Daoy (cell line): ENCODE measurements at places on chromosomes 4 and X.

DNA sequence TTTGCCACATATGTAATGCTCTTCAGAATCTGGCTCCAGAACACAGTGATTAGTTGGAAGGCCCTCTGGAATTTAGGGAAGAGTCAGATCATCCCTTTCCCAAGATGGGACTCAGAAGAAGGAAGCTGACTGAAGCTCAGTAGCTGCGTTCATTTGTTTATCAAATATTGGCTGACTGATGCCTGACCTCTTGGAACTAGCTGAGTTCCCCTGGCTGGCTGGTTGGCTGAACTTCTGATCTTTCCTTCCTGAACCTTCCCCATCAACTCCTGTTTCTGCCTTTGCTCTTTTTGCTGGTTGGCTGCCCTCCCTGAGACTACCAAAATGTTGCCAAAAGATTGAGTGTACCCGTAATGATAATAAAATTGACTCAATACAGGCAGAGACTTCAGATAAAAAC lies 866.5 kb upstream of the INTU start:
- DNase-seq: no peak

- no peak for DNase-seq
Observed at GRCh38 chr4:84915396-84915780, 51.1 kb downstream of the WDFY3 start.

GRCh38 chr4:117326091-117326490 lies 240.7 kb upstream of the TRAM1L1 start:
- peak; percentile 15 for DNase-seq

- no peak for DNase-seq
Observed at GRCh38 chrX:150972450-150972849, 10.7 kb upstream of the HMGB3 start.

- peak; percentile 17 for DNase-seq
Observed at GRCh38 chrX:102745857-102746584, 25.5 kb downstream of the GPRASP3 start.

DNA sequence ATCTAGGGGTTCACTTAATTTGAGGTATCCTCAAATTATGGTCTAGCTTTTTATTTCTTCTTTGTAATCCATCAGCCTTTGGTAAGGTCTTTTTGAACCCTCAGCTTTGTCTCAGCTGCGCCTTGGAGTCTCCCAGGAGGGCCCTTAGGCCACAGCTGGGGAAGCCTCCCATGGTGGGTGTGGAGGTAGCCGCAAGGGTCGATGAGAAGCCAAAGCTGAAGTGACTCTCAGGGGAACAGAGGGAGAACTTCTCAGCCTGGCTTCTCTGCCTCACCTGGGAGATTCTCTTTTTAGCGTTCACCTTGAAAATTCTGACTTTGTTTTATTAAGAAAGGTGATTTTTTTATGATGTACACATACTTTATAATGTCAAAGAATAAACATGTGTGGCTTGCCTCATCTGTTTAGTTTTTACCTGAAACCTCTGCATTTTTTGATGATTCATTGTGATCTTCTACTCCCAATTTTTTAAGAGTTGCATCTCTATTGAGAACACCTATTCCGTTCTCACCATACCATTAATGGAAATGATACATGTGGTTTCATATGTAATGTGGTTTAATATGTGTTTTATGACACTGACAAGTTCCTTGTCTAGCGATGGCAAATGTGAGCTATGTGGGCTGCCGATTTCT lies 25.6 kb upstream of the SLC25A4 start:
- no peak for DNase-seq

DNA sequence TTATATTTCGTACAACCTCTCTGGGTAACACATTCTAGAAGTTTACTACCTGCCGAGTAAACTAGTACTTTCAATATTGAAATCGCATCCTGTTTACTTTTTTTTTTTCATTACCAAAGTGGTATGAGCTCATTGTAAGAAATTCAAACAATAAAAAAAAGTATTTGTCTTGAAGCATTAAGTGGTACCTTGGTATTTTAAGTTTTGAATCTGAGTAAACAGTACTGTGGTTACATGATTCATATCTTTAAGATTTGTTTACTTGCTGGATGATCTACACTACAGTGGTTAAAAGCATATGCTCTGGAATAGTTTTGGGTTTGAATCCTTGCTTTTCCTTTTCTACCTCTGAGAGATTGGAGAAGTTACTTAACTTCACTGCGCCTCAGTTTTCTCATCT lies 3.8 kb upstream of the MMGT1 start:
- no peak for DNase-seq

DNA sequence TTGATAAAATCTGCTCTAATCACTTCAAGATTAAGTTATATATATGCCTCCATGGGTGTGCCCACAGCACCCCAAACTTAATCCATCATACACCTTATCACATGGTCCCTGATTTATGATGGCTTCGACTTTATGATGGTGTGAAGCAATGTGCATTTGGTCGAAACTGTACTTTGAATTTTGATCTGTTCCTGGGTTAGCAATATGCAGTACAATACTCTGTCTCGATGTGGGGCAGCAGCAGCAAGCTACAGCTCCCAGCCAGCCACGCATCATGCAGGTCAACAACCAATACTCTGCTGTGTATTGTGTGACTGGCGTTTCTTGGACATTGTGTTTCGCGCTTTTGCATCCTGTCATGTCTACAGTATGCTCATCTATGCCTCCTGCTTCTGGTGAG lies 62.6 kb downstream of the MCUB start:
- no peak for DNase-seq

DNA sequence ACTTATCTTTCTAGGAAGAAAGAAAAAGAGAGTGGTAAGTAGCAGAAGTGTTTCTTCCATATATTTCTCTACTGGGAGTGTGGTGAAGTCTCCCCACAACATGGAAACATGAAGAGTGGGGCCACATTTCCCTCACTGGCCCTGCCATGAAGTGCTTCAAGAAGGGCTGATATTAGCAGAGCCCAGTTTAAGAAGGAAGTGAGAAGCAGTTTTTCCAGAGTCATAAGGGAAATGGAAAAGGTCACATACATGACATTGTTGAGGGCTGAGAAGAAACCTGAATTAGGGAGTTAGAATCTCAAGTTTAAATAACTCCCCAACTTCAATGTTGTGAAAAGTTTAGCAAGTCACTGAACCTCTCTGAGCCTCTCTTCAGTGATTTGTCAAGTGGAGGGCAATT lies 171.9 kb upstream of the RBPJ start:
- DNase-seq: no peak

DNA sequence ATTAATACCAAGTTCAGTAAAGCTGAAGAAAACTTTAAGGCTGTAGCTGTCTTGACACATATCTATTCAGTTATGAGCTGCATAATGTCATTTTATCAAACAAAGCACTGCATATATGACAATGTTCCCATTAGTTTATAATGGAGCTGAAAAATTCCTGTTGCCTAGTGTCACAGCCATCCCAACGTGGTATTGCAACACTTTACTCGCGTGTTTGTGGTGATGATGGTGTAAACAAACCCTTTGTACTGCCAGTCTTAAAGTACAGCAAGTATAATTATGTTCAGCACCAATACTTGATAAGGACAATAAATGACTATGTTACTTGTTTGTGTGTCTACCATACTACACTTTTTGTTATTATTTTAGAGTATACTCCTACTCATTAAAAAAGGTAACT lies 1415.6 kb upstream of the PCDH7 start:
- no peak for DNase-seq

DNA sequence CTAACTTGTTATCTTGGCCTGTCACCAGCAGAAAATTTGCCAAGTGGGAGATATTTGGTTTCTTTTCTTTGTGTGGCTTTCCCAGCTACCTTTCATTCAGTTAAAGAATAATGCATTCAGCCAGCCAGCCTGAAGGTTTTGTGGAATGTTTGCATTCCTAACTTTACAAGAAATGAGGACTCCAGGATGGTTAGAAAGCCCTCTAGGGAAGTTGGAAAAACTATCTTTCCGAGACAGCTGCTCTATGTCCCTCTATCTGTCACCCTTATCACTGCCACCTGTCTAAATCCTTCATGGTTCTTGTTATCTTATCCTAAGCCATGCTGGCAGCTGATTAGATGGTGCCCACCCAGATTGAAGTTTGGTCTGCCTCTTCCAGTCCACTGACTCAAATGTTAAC lies 384.2 kb downstream of the SH3BGRL start:
- no peak for DNase-seq

DNA sequence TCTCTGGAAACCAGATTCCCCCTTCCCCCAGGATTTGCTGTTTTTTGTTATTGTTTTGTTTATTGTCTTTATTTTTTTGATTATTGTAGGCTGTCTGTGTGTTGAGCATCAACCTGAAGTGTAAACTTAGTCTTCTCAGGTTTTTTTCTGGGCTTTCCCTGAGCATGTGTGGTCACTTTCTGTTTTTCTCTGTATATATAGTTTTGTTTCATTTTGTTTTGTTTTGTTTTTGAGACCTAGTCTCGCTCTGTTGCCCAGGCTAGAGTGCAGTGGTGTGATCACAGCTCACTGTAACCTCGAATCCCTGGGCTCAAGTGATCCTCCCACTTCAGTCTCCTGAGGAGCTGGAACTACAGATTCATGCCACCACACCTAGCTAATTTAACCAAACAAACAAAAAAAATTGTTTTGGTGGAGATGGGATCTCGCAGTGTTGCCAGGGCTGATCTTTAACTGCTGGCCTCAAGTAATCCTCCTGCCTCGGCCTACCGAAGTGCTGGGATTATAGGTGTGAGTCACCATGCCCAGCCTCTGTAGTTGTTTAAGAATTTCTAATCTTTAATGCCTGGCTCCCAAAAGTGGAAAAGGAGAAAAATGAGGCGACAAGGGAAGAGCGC lies 9.1 kb downstream of the IL13RA1 start:
- no peak for DNase-seq

GRCh38 chrX:149506349-149506748 lies 1.2 kb upstream of the IDS start:
- no peak for DNase-seq

DNA sequence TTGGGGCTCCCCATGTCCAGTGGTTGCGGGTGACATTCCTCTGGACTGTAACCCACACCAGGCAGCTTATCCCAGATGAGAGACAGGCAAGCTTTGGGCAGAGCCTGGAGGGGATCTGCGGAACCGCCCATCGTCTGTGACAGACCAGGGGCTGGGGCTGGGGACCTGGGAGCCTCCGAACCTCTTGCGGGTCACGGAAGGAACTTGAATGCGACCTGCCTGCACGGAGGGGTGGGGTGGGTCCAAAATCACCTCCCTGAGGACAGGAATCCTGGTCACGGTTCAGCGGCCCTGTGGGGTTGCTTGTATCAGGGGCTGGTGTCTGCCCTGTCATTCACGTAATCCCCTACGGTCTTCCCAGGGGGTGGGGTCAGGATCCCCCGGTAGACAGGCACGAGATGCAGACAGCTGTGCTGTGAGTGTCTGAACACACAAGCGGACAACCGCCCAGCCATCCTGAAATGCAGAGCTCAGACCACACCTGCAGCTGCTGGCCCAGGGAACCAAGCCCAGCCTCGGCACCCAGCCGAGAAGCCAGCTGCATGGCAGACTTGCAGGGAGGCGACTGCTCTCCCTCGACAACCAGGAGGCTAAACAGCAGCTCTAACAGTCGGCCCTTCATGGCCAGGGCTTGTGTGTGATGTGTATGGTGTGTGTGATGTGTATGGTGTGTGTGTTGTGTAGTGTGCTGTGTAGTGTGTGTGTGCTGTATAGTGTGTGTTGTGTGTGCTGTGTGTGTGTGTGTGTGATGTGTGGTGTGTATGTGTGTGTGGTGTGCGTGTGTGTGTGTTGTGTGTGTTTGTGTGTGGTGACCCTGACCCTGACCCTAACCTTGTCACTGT lies 105.9 kb upstream of the ADRA2C start:
- no peak for DNase-seq

DNA sequence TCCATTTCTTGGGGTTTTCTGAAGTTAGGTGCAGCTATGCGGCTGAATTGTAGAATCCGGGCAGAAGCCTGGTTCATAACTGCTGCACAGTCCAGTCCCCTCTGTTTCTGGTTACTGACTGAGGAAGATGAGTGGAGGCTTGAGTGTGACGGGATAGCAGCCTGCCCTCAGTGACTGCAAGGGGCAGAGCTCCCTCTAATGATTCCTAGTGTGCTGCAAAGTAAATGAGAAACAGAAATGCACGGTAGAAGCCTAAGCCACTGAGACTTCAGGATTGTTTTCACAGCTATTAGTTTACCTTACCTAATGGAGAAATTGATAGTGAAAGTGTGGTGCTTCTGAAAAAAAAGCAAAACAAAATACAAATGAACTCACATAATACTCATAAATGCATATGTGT lies 189.2 kb downstream of the GPM6A start:
- DNase-seq: no peak

- DNase-seq: no peak
Observed at GRCh38 chr4:30610361-30610760, 109.8 kb upstream of the PCDH7 start.

DNA sequence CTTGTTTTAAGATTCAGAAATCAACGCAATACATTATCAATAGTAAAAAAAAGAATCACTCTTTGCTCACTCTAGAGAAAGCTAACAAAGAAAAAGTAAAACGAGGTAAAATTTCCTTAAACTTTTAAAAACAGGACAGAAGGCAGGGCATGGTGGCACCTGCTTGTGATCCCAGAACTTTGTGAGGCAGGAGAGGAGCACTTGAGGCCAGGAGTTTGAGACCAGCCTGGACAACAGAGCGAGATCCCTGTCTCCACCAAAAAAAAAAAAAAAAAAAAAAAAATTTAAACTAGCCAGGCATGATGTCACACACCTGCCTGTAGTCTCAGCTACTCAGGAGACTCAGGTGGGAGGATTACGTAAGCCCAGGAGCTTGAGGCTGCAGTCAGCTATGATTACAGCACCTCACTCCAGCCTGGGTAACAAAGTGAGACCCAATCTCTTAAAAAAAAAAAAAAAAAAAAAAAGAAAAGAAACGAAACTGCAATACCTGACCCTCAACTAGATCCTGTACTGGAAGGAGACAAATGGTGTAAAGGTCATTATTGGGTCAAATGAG lies 3.5 kb downstream of the CCNI start:
- no peak for DNase-seq

- DNase-seq: no peak
Observed at GRCh38 chr4:24840826-24841543, 45.6 kb downstream of the SOD3 start.

- no peak for DNase-seq
Observed at GRCh38 chrX:40749681-40750494, 14.5 kb upstream of the MED14 start.

GRCh38 chrX:150038315-150038714 lies 100.0 kb upstream of the EOLA2 start:
- DNase-seq: peak; percentile 6

- DNase-seq: no peak
Observed at GRCh38 chrX:98795636-98796035, 1614.4 kb downstream of the PCDH19 start.

- DNase-seq: peak; percentile 70
Observed at GRCh38 chrX:136251041-136251991, at the start of gene MAP7D3. Gene MAP7D3, minus strand, starts transcription at chrX:136251400. Its CDS starts 42 bp downstream, at chrX:136251358.

- no peak for DNase-seq
Observed at GRCh38 chr4:10524196-10524833, 67.1 kb upstream of the ZNF518B start.

DNA sequence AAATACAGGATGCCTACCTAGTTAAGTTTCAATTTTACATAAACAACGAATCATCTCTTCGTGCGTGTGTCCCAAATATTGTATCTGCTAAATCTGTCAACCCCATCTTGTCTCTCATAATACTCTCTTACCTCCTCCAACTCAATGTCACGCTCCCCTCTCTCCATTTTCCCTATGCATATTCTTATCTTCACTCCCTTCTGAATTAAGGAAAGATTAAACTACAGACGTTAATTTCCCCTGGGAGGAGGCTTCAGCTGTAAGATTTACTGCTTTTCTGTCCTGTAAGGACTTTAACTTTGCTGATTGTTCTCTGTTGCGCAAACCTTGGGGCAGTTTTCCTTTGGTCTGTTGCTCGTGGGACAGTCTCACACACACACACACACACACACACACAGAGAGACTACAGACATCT lies 455 bp upstream of the ABCB7 start:
- no peak for DNase-seq
